Cerebellar nuclear complex (tissue), 1 donor: ENCODE measurements at places on chromosomes 6 and 20.

DNA sequence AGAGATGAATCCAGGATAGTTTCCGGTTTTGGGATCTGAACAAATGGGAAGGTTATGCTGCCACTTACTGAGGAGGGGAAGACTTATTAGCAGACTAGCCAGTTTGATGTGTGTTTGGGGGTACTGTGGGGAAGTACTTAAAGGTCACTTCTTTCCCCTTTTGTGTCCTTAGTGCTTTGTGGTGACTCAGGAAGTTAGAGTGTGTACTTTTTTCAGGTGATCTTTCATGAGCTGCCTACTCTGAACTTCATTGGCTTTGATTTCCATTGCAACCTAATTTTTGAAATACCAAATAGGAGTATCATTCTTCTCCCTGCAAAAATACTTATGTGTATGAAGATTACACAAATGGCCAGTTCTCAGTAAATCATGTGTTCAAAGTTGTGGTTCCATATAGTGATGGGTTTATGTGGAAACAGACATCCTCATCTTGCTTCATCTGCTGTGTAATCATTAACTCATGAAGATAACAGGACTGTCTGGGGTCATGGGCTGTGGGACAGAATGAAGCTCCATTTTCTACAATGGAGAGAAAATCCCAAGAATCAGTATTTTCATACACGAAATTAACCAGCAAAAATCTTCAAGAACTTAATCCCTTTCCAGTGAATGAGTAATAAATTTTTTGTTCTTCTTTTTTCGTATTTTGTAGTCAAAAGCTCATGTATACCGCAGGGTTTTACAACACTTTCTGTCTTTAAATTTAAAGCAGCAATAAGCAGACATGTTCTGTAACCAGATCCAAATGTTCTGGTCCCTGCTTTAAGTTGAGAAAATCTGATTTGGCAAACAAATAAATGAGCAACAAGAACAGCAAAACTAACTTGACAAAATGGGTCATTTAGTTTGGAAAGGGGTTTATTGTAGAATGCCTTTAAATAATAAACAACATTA is 272.2 kb upstream of the FLRT3 start:
- DNase-seq = no peak

- DNase-seq = no peak
Measured at GRCh38 chr6:39765508-39766065, 26.6 kb upstream of the DAAM2 start.

DNA sequence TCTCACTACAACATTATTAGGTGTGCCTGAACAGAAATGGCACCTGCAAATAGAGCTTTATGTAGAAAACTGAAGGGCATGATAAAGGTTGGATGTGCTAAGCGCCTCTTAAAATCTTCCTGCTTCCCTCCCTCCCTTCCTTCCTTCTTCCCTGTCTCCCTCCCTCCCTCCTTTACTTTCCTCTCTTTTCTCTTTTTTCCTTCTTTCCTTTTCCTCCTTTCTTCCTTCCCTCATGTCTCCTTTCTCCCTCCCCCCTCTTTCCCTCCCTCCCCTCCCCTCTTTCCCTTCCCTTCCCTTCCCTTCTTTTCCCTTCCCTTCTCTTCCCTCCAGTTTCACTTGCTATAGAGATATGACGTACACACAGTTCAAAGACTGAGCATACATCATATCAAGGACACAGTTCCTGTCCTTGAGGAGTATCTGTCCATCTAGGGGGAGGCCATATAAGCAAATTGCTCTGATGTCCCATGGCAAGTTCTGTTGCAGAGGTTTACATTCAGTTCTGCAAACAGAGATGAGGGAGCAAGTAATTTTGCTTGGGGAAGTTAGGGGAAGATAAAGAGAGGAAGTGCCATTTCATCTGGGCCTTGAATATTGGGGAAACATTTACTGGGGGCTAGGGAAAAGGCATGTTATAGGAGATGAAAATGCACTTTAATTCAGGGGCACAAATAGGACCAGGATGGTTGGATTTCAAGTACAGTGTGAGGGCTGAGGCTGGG is 79.0 kb upstream of the EEF1E1 start:
- DNase-seq = no peak

- DNase-seq = no peak
Measured at GRCh38 chr6:12977806-12978205, 261.2 kb downstream of the PHACTR1 start.

GRCh38 chr20:63847237-63848002 is 13.9 kb upstream of the ABHD16B start:
- no peak for DNase-seq

- no peak for DNase-seq
Measured at GRCh38 chr6:57174511-57174907, 2.4 kb downstream of the BAG2 start.

DNA sequence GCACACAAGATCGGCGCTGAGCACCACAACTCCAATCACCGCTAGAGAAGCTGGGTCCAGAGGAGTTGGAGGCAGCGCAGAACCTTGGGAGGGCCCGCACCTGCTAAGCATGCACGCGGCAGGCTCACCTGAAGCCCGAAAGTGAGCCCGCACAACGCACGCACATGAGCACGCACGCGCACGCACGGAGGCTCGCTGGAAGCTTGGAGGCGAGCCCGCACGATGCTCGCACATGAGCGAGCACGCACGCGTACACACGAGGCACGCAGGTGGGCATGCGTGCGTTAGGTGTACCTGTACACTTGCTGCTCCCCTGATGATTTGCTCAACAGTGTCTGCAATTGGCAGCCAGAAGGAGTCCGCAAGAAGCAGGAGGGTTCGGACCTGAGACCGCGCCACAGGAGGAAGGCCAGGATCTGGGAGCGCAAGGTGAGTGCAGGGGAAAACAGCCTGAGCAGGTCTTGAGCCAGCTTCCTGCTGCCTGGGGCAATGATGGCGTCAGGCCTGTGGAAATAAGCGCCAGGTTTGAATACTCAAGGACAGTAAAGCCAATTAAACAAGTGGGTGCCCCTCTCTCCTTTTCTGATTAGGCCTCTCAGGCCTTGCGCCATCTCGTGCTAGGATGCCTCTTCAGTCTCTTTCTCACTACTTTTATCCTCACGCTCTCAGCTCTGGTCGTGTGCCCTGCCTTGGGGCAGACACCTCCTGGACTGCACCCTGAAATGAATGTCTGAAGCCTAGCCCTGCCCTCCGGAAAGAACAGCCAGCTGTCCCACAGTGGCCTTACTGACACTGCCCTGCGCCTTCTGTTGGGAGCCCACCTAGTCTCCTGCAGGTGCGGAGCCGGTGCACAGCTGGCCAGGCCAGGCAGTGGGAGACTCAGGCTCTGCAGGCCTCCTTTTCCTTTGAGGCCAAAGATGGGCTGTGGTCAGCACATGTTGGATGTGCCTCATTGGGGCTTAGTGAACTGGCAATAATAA is 340.4 kb downstream of the CDC5L start:
- no peak for DNase-seq

DNA sequence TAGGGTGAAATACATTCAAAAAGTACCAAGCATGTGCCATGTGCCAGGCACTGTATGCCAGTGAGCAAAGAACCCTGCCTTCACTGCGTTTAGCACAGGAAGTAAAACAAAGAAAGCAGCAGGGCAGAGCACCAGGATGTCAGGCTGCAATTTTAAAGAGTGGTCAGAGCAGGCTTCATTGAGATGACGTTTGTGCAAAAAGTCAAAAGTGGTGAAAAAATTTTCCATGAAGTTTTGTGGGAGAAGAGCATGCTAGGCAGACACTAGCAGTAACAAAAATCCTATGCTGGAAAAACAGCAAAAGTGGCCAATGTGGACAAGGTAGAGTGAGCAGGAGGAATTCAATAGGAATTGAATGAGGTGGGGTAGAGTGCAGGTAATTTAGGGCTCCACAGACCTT is 31.3 kb downstream of the AKIRIN2 start:
- DNase-seq = no peak

DNA sequence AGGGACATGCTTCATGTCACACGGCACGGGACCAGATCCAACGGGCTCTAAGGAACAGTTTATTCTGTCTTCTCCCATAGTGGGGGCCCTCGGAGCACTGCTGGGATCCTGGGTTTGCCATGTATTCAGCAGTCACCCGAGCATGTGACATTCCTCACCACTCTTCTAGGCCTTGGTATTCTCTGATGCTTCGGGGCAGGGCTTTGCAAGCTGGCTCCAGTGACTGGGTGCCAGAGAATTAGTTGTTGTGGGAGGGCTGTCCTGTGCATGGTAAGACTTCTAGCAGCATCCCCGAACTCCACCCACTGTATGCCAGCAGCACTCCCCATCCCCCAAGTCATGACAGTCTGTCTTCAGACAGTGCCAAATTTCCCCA is 5.4 kb downstream of the CCN5 start:
- no peak for DNase-seq

- no peak for DNase-seq
Measured at GRCh38 chr6:138695193-138695592, 78.4 kb upstream of the CCDC28A start.

DNA sequence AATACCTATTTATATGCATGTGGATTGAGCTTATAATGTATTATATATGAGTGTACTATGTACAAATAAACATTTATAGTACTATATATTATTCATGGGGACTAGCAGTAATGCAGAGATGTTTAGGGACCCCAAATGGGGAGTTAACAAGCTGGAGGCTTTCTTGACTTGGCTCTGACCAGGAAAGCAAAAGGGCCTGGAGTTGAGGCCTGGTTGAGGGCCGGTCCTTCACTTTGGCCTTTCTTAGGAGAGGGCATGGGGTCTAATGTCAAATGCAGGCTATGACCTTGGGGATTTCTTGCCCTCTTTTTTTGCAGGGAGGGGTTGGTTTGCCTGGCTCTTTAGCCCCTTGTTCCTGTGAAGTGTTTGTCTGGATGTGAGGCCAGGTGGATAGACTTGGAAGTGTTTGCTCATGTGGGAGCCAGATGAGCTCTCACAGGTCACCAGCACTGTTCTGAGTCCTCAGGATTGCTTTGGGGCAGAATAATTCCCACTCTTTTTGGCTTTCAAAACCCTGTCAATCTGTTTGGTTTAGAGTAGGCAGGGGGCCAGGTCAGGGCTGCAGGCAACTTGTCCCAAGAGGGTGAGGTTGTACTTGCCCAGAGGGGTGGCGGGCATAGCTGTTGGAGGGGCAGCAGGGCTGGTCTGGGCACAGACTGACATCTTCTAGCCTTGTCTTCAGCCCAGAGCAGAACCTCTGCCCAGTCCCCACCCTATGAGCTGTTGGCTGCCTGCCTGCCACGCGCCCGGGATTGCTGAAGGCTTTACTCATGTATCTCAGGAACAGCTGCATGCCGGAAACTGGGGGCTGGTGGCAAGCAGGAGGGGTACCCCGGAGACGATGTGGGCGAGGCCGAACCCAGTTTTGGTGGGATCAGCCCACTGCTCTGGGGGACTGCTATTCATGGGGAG is 14.6 kb downstream of the TJAP1 start:
- no peak for DNase-seq

GRCh38 chr20:44388466-44389023 is 33.0 kb downstream of the HNF4A start:
- DNase-seq = no peak

- no peak for DNase-seq
Measured at GRCh38 chr6:111792914-111793700, 80.1 kb downstream of the FYN start.

GRCh38 chr20:36506253-36506652 is 35.1 kb upstream of the MYL9 start:
- DNase-seq = no peak

- DNase-seq = no peak
Measured at GRCh38 chr20:59207742-59208357, 44.2 kb downstream of the ZNF831 start.

GRCh38 chr6:27642744-27643456 is 170.0 kb upstream of the ZNF184 start:
- no peak for DNase-seq

- DNase-seq = no peak
Measured at GRCh38 chr20:43032459-43032858, 157.2 kb downstream of the PTPRT start.

- DNase-seq = no peak
Measured at GRCh38 chr6:79964607-79965081, 17.3 kb upstream of the ELOVL4 start.

DNA sequence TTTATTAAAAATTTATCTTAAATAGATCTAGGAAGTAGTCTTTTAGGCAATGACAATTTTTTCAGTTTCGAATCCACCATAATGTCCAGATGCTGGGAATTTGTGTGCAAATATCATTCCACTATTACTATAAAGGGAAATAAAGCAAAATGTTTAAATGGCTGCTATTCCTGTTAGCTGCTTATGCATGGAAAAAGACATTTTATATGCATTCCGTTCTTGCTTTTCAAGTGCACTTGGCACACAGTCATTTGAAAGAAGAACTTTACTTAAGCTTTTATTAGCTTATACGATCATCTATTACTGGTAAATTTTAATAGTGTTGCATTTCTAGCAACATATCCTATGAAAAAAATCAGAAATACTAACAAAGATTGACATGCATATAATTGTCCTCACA is 42.0 kb downstream of the PRL start:
- no peak for DNase-seq

- DNase-seq = no peak
Measured at GRCh38 chr6:2729921-2730320, 20.8 kb downstream of the MYLK4 start.

GRCh38 chr6:41483943-41484342 is 62.2 kb upstream of the FOXP4 start:
- no peak for DNase-seq

GRCh38 chr6:82681119-82681714 is 317.6 kb downstream of the TPBG start:
- DNase-seq = no peak

- no peak for DNase-seq
Measured at GRCh38 chr6:108651340-108652227, 90.9 kb downstream of the FOXO3 start.

DNA sequence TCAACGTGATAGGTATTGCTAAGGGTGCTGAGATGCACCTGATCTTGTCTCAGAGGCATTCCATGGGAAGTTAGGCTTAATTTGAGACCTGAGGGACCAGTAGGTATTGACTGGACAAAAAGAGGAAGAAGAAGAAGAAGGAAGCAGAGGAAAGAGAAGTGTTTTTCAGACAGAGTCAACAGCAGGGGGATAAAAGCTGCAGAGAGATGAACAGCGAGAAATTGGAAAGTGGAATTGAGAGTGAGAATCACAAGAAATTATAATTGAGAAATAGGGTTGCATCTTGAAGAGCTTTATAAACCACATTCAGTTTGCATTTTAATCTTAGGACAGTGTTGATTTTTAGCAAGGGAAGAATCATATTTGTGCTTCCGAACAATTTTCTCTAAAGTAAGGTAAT is 254.0 kb downstream of the CD83 start:
- DNase-seq = no peak

DNA sequence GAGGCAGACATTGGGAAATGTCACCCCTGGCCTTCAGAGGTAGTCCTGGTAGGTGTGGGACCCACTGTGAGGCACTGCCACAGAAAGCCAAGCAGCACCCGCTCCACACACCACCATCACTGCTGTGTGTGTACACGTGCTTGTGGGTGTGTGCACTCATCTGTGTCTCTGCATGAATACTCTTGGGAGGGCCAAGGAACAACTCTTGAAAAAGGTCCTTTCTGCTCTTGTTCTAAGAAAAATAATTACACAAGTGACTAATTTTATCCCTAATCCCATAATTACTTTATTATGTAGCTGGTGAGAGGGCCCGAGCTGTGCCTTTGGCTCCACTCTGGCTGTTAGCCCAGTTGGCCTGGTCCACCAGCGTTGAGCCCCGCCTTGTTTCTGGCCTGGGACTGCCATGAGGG is 21.7 kb upstream of the EPB41L1 start:
- DNase-seq = no peak
